ENCODE measurements at places on chromosomes 3 and 15.

DNA sequence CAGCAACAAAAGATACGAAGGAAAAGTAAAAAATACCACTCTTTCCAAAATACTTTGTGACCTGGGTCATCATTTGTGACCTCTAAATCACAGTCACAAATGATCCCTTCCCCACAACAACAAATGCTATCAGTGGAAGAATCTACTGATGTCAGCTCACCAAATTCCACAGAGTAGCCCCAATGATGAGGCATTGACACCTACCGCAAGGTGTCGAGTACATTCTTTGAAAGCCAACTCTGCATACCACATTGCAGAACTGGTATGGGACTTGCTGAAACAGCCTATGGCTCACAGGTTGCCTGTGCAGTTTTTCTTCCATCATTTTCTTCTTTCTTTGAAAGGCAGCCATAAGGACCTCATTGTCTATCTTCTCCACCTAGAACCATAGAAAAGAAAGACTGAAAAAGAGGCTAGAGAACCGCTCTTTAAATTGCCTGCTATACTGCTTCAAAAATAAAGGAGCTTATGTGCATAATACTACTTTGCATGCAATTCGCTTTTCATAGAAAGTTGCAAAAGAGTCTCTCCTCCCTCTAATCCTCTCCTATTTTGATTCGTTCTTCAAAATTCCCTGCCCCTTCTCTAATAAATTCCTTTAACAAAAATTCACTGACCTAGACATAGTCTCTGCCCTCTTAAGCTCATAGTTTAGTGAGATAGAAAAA lies 21.4 kb upstream of the KPNA1 start:
- no peak for DNase-seq

DNA sequence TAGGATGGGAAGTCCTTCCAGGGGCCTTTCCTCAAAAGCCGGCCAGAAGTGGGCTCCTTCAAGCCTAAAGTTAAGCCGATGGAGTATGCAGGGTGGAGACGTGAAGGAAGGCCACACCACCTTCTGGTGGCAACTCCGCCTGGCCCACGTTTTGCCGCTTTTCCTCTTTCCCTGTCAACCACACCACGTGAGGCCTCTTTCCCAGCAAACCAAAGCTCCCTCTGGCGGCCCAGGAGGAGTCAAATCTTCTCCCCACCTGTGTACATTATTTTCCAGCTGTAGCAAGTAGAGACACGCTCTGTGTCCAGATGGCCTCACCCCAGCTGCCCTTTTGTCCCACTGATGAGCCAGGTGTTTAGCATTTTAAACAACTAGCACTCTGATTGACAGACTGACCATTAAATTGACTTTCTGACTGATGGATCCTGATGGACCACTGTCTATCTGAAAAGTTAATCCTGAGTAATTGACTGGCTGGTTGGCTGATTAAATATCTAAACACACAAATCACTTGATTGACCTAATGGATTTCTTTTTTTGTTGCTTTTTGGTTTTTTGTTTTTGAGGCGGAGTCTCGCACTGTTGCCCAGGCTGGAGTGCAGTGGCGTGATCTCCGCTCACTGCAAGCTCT lies 59.6 kb upstream of the ZBTB38 start:
- DNase-seq: no peak

DNA sequence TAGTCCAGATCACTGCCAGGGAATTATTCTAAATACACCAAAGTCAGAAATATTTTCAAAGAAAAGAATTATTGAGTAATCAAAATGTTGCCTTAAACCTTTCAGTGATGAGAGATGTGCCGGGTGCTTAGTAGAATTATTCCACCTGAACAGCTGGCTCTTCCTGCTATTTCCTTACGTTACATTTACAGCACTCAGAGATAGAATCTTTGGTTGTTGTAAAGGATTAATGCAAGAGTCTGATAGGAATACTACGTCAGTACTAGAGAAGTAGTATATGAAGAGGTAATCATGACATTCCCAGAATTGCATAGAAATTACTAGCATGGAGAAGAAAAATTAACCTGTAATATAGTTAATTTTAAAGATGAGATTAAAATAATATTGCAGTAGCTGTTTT lies 50.9 kb upstream of the ZDHHC23 start:
- no peak for DNase-seq

DNA sequence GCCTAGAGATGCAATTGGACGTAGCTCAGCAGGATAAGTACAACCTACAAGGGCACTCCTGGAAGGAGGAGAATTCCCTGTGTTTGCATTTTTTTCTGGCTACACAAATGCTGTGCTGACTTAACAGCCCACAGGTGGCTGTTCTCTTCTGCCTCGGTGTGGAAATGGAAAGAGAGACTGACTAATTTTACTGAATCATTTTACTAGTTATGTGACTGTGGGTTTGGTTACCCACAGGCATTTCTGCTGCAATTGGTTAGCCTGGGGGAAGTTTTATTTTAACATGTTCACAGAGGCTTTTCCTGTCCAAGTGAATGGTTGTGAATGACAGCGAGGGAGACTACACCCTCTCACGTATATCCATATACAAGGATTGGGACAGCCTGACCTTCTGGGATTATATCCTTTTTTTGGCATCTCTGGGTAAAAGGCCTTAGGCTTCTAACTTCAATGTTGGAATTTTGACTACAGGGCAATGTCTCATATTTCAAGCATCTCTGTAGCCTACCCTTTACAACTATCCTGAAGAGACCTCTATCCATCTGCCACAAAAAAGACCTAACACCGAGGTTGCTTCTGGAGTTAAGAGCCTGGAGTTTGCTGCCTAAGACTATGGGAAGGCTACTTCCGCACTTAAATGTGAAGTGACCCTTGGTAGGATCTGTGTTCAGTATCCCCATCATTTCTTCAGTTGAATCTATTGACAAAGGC lies 67.2 kb upstream of the TP63 start:
- peak; percentile 17 for DNase-seq

GRCh38 chr15:83422081-83422480 lies 25.1 kb upstream of the SH3GL3 start:
- no peak for DNase-seq

DNA sequence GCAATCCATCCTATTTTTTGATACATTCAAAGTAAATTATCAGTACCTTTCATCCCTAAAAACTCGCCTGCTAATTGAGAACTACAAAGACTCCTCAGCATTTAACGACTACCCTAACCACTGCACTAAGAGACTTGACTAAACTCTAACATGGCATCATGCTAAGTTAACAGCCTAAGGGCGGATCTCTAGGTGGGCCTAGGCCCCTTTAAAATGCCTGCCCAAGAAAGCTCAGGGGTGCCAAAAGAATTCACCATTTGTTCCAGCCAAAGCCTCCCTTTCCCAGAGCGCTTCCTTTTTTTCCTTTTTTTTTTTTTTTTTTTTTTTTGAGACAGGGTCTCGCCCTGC lies 568 bp upstream of the NEK4 start:
- DNase-seq: no peak

DNA sequence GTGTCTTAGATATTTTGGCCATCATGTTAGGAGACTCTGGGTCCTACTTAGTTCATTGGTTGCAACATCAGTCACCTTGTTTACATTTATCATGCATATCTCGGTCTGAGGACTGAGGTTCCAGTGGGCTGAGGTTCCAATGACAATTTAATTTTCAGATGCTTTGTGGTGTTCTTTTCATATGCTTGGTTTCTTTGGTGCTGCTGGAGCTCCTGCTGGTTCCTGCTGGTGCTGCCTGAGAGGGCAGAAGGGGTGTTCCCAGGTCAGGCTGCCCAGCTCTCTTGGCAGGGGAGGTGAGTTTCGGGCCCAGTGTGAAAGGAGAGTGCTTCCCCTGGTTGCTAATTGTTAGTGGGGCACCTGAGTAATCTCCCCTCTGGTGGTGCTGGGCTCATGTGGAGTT lies 6.9 kb upstream of the KLHL40 start:
- no peak for DNase-seq

DNA sequence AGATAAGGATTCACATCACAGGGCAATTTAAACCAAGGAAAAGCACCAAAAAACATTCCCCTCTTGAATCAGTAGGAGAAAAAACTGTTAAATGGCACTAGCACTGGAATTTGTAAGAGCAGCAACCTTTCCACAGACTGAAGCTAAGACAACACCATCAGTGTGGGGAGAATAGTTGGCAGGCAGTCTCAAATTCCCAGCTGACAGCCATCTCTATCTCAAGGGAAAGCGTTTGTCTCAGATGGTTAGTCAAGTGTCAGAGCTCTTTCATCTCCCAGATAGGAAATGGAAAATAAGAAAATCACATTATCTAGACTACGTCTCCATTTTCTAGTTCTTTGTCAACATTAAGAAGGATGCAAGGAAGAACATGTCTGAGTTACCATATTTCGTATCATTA lies 228.7 kb downstream of the WDR72 start:
- no peak for DNase-seq

- DNase-seq: no peak
Measured at GRCh38 chr15:40554161-40554525, 10.7 kb downstream of the CCDC32 start.

GRCh38 chr15:31328428-31328968 lies 1.9 kb downstream of the KLF13 start:
- no peak for DNase-seq

- no peak for DNase-seq
Measured at GRCh38 chr15:40336744-40337122, 4.0 kb downstream of the CCDC9B start.

DNA sequence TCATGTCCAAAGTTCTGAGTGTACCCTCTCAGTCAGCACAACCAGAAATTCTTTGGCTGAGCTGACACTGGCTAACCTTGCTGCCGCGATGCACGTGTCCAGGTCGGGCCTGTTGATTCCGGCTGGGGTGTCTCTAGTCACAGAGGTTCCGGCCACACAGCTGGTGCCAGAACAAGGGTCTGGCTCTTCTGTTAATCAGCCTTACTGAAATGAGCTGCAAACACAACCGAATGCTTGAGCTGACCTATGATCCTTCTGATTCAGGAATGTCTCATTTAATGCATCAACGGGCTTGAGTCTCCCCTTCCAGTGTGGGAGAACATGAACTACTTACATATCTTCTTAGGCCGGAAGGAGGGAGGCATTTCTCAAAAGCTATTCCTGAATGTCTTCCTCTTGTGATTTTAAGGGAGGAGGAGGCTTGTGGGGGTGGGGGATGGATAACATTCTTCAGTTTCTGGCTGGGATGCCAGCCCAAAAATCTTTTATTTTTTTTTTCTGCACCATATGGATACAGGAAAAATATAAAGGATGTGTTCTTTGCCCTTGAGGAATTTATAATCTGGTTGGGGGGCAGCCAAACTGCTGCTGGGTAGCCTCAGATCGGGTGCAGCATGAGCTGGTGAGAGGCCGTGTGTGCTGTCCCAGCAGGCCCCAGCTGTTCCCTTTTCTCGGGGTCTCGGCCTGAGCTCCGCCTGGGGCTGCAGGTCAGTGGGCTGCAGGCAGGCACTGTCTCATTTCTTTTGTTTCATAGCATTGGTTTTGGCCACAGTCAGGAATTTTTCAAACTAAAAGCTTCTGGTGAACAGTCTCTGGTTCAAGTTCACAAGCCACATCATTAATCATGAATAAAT lies 319.1 kb upstream of the TBL1XR1 start:
- DNase-seq: peak; percentile 66

DNA sequence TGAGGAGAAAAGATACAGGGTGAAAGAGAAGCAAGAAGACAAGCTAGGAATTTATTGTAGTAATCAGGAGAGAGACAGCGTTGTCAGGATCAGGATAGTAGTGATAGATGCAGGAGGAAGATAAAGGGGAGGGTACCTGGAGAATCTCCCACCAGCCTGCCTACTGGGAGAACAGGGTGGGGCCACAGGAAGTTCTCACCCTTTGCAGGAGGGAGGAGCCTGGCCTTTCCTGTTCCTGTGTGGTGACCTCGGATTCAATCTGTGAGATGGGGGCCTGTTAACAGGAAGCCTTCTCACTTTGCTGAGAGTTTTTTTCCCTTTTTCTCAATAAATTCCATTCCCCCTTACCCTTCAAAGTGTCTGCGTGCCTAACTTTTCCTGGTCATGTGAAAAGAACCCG lies 37.6 kb downstream of the GMPS start:
- no peak for DNase-seq

DNA sequence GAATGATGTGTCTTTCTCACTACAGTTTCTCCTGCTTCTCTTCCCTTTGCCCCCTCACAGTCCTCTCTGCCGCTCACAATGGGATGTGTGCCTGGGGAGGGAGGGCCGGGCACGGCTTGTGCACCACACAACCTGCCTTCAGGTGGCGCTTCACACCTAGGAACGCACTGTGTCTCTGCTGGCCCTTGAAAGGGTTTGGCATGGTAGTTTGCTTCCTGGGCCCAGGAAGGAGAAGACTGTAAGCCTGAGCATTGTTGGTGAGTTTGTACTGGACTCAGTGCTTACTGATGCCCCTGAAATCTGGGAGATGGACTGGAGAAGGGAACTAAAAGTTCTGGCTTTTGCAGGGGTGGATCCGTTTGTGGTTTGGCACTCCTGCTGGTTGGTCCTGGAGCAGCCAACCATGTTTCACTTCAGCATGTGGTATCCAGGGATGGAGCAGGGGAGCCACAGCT lies 9.2 kb downstream of the ALPK3 start:
- no peak for DNase-seq

GRCh38 chr3:14911651-14912050 lies 35.7 kb upstream of the NR2C2 start:
- no peak for DNase-seq

Data from brain pericyte (primary cell).